ENCODE measurements at places on chromosomes 11 and 22.
A peak's percentile ranks its signal among the peaks of the same experiment; 100 is the strongest.

- ATAC-seq: peak; percentile 74
These were observed 25.6 kb upstream of the TH start for GRCh38 chr11:2196970-2197770.

DNA sequence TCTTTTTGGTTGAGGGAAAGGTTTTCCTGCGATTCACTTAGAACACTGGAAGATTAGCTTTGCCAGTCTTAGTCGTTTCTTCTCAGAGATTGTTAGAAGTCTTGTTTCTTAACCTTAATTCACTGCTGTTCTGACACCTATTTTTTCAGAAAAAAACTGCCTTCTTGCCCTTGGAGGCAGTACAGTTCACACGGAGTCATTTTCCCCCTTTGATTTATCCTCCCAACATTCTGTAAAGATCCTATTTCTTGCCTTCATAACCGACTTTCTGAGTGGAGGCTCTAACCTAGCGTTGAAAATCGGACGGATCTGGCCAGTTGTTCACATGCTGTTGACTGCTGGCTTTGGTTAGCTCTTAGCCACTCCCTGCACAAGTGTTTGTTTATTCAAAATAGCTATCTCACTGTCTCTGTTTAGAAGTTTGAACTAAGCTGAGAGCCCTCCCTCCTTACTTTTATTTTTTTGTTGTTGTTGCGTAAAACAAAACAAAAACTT is 737 bp downstream of the BCL2L13 start:
- no peak for ATAC-seq

DNA sequence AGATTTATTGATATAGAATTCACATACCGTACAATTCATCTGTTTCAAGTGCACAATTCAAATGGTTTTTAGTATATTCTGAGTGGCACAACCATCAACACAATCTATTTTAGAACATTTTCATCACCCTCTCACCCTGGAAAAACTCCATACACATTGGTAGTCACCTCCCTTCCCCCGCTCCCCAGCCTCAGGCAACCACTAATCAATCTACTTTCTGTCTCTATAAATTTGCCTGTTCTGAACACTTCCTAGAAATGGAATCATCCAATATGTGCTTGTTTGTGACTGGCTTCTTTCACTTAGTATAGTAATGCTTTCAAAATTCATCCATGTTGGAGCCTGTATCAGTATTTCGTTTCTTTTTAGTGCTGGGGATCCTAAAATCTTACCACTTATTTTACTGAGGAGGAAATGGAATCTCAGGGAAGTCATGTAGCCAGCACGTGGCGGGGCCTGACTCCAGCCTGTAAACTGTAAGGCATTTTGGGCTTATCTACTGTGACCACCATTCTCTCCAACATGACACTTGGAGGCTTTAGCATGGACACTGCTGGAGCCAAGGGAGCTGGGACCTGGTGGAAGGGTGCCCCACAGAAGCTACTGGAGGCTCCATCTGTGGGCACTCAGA is 905 bp upstream of the UCP3 start:
- no peak for ATAC-seq

GRCh38 chr11:42992594-42992993 is 319.2 kb upstream of the API5 start:
- no peak for ATAC-seq

DNA sequence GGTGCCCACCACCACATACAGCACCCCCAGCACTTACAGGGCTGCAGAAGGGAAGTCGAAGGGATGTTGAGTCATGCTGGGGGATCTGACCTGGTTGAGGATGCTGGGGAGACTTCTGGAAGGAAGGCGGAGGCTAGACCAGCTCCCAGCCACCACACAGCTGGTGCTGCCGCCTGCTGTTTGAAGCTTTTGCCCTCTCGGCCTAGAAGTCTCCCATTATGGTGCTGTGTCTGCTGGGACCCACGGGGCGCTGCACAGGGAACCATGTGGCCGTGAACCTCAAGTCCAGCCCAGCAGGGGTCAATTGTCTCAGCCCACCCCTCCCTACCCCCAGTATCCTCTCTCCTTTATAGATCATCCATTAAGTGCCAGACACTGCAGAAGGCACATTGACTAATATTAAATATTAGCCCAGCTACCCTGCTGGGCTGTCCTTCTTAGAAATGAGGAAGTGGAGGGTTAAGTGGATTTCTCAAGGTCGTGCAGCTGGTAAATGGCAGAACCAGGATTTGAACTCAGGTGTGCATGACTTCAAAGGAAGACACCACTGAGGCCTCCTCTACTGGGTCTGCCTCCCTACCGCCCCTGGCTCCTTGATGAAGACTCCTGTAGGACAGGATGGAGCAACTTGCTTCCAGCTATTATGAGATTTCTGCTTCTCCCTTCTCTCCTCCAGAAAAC is 49.7 kb downstream of the CYTH4 start:
- ATAC-seq: no peak

DNA sequence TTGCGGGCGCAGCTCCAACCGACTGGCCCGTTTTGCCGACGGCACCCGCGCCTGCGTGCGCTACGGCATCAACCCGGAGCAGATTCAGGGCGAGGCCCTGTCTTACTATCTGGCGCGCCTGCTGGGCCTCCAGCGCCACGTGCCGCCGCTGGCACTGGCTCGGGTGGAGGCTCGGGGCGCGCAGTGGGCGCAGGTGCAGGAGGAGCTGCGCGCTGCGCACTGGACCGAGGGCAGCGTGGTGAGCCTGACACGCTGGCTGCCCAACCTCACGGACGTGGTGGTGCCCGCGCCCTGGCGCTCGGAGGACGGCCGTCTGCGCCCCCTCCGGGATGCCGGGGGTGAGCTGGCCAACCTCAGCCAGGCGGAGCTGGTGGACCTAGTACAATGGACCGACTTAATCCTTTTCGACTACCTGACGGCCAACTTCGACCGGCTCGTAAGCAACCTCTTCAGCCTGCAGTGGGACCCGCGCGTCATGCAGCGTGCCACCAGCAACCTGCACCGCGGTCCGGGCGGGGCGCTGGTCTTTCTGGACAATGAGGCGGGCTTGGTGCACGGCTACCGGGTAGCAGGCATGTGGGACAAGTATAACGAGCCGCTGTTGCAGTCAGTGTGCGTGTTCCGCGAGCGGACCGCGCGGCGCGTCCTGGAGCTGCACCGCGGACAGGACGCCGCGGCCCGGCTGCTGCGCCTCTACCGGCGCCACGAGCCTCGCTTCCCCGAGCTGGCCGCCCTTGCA is 1.0 kb downstream of the FJX1 start:
- ATAC-seq: peak; percentile 35

- ATAC-seq: peak; percentile 57
These were observed 83.1 kb downstream of the VPREB1 start for GRCh38 chr22:22327723-22328122.

- ATAC-seq: no peak
These were observed 15.7 kb downstream of the IFITM10 start for GRCh38 chr11:1734641-1735081.

DNA sequence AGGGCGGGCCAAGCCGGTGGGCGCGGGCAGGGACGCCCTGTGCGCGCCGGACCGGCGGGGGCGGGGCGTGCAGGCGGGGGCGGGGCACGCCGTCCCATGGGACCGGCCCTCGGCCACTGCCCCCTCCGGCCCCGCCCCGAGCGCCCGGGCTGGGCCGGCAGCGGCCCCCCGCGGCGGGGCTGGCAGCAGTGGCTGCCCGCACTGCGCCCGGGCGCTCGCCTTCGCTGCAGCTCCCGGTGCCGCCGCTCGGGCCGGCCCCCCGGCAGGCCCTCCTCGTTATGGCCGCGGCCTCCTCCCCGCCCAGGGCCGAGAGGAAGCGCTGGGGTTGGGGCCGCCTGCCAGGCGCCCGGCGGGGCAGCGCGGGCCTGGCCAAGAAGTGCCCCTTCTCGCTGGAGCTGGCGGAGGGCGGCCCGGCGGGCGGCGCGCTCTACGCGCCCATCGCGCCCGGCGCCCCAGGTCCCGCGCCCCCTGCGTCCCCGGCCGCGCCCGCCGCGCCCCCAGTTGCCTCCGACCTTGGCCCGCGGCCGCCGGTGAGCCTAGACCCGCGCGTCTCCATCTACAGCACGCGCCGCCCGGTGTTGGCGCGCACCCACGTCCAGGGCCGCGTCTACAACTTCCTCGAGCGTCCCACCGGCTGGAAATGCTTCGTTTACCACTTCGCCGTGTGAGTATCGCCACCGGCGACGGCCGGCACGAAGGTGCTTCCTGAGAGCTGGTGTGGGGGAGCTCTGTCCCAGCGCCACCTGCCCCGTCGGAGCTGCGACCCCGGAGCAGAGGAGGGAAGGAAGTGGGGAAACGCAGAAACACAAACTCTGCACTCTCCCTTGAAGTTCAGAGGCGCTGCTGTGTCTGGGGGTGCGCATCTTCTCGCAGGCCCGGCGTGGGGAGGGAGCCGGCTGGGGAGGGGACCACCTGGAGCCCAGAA is at the start of gene KCNQ1:
Gene KCNQ1, plus strand, starts transcription at position 188 of the 925 bp plus-strand sequence. Its CDS starts 91 bp downstream, at position 279.
- peak; percentile 83 for ATAC-seq

DNA sequence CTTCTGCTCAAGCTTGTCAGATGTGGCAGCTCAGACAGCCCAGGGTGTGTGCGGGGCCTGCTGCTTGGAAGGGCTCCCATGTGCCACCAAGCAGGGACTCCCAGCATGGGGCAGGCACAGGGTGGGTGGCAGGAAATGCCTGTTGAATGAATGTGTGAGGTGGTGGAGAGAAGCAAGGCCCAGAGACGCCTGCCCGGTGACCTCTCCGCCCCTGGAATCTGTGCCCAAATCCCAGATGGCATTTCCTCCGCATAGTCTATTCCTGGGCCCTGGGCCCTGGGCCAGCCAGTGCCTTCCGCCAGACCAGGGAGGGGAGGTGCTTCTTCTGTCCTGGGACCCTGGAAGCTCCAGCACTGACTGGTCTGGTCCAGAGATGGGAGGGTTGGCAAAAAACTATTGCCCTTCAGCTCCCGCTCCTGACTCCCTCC is 3.7 kb downstream of the CST6 start:
- ATAC-seq: no peak

GRCh38 chr11:419248-420005 is 4.6 kb upstream of the SIGIRR start:
- ATAC-seq: no peak

GRCh38 chr11:26929806-26930517 is 64.0 kb upstream of the FIBIN start:
- ATAC-seq: no peak
